ENCODE measurements at places on chromosomes 7 and 10.

GRCh38 chr10:114315566-114316420 lies 76.7 kb downstream of the VWA2 start:
- no peak for DNase-seq

- no peak for DNase-seq
Observed at GRCh38 chr10:100670828-100671479, 74.4 kb upstream of the PAX2 start.

DNA sequence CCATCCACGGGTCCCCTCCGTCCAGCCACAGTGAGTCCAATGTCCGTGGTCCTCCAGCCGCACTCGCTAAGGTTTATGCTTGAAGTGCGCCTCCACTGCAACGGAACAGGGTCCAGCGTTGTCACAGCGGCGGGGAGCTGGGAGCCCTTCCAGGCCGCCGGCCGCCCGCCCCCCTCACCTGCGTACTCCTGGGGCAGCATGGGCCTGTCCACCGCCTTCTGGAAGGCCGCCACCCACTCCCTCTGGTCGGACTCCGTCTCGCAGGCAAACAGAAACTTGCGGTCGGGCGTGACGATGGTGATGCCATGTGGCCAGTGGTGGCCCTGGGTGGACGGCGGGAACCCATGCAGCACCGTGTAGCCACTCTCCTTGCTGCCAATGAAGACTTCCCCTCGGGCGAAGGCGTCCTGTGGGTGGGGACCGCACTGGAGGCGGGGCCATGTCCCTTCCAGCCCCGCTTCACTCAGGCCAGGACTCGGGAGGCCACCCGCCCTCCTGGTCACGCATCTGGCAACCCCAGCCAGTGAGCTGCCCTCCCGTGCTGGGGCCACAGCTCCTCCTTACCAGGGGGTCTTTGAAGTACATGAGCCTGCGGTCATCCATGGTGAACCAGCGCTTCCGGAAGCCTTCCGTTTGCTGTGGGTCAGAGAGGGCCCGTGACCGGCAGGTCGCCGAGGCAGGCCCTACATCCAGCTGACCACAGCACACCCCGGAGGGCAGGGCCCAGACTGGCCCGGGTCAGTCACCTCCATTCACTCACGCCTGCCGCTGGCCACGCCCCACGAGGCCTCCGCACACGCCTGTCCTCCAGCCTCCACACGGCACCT lies 22.7 kb downstream of the GET4 start:
- DNase-seq, result no peak

GRCh38 chr7:90351987-90352386 lies 5.5 kb downstream of the GTPBP10 start:
- no peak for DNase-seq

- DNase-seq, result no peak
Observed at GRCh38 chr7:158858592-158859503, 2.5 kb downstream of the DYNC2I1 start.

GRCh38 chr10:30002426-30003266 lies 56.7 kb downstream of the JCAD start:
- DNase-seq, result no peak

GRCh38 chr10:104922810-104923209 lies 281.7 kb downstream of the SORCS3 start:
- DNase-seq, result no peak

DNA sequence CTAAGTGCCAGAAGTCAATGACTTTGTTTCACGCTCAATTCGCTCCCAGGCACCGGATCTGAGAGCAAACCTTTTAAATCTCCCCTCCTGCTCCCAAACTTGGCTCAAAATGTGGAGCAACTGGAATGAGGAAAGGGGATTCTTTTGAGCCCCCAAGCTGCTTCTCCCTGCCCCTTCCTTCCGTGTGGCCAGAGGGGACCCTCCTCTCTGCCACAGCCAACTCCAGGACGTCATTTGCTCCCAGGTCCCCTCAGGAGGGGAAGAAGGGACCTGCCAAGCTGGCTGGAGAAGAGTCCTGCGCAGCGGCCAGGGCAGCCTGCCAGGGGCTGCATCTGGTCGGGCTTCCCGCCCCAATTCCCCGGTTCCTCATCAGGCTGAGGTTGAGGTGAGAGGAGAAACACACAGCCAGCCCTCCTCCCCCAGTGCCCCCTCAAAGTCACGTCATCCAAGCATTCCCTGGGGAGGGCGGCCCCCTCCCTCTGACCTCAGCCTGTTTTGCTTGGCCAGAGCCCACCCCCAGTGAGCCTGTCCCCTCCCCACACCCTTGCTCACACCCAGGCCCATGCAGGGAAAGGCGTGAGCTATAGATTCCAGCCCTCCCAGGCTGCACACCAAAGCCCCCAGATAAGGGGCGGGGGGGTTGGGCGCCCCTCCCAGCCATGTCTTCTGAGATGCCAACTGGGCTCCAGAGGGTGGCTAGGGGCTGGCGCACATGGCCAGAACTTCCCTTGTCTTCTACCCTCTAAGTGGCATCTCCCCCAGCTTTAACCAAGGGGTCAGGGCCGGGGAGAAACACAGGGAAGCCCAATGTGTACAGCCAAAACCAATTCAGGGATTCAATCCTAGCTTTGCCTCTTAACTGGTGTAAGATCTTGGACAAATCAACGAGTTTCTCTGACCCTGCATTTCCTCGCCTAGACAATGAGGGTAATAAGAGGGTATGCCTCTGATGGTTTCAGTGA lies 35.0 kb downstream of the SH3PXD2A start:
- no peak for DNase-seq

DNA sequence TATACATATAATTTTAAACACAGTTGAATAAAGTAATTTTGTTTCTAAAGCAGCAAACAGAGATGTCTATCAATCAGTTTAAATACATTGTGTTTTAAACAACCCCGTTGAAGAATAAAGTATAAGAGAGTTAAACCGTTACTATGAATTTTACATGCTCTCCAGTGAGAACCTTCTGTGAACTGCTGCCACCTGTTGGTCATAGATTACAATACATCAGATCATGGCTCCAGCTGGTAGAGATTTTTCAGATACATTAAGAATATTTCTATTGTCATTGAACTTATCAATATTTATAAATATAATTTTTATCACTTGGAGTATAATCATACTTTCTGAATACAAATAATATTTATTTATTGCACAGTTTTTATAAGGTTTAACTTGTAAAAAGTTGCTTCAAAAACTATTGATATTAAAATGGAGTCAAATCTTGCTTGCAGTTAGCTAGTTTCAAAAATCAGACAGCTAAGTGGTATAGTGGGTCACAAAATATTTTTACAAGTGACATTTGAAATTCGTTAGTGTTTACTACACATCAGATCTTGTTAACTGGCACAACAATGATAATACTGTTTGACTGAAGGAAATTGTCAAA lies 561.2 kb upstream of the PHF14 start:
- no peak for DNase-seq

Data from GM04503 (cell line).